ENCODE measurements at places on chromosomes 2 and 18.
A peak's percentile ranks its signal among the peaks of the same experiment; 100 is the strongest.

GRCh38 chr2:192499476-192499875 lies 304.7 kb upstream of the TMEFF2 start:
- DNase-seq: no peak

DNA sequence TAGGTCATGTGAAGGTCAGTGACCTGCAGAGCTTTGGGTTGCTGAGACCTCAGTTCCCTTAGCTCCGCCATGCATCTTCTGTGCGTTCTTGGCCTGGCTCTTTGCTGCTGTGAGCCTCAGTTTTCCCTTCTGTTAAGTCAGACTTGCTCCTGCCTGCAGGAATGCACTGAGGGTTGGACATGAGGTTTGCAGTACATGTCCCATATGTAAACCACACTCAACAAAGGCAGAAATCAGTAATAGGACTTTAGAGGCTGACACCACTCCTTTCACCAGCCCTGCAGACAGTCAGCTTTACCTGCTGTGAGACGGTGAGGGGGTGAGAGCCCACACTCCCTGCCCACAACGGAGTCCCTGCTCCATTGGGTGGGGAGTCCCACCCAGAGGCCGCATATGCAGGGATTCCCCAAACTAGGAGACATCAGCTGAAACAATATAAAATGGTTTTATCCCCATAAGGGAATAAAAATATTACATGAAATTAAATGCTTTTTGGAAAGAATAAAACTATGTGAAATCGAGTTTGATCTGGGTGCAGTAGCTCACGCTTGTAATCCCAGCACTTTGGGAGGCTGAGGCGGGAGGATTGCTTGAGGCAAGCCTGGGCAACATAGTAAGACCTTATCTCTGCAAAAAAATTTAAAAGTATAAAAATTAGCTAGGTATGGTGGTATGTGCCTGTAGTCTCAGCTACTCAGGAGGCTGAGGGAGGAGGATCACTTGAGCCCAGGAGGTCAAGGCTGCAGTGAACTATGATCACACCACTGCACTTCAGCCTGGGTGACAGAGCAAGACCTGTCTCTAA lies 55.1 kb downstream of the MYO7B start:
- no peak for DNase-seq

- no peak for DNase-seq
Measured at GRCh38 chr2:217672472-217672871, 330.3 kb downstream of the TNS1 start.

DNA sequence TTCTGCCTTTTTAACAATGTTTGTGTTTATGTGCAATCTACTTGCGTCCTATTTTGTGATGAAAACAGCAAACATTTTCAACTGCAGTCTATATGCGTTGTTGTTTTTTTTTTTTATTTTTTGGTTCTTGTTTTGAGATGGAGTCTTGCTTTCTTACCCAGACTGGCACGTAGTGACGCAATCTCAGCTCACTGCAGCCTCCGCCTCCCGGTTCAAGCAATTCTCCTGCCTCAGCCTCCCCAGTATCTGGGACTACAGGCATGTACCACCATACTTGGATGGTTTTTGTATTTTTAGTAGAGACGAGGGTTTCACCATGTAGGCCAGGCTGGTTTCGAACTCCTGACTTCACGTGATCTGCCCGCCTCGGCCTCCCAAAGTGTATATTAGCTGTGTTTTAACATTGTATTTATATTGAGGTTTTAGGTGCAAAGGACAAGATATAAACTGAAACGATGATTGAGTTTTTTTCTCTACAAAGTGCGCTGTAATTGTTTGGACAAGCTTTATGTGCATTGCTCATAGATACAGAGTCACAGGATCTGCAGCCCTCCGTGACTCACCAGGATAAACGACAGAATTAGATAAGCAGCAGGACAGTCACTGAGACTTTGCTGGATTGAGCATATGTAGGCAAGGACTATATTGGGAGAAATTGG lies 17.4 kb downstream of the CDH7 start:
- DNase-seq: no peak

GRCh38 chr2:85920810-85921545 lies 32.2 kb upstream of the ST3GAL5 start:
- no peak for DNase-seq

- no peak for DNase-seq
Measured at GRCh38 chr2:10089565-10090190, 9.5 kb upstream of the CYS1 start.

GRCh38 chr2:233865838-233866237 lies 2.3 kb downstream of the MSL3B start:
- DNase-seq: no peak

- no peak for DNase-seq
Measured at GRCh38 chr18:38067821-38068220, 502.2 kb upstream of the CELF4 start.

- DNase-seq: no peak
Measured at GRCh38 chr2:74078466-74078865, 69.2 kb downstream of the BOLA3 start.

GRCh38 chr2:209113026-209113425 lies 310.8 kb upstream of the MAP2 start:
- DNase-seq: no peak

GRCh38 chr2:40752796-40753195 lies 300.9 kb upstream of the SLC8A1 start:
- DNase-seq: no peak

DNA sequence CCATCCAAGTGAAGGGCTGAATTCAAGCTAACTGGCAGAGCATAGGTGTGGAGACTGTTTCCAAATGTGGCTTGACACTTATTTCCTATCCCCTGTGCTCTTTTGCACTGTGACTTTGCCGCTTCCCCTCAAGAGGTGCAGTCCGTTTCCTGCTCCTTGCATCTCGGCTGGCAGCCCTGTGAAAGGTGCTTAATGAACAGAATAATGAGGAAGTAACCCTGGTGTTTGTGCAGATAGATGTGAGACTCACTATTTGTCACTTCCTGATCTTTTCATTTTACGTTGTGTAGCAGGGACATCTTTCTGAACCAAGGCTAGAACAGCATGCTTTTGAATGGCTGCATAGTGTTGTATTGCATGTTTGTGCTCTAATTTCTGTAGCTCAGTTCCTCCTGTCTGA lies 60.8 kb downstream of the CEP192 start:
- no peak for DNase-seq

- DNase-seq: no peak
Measured at GRCh38 chr18:37381554-37381953, 184.0 kb downstream of the CELF4 start.

DNA sequence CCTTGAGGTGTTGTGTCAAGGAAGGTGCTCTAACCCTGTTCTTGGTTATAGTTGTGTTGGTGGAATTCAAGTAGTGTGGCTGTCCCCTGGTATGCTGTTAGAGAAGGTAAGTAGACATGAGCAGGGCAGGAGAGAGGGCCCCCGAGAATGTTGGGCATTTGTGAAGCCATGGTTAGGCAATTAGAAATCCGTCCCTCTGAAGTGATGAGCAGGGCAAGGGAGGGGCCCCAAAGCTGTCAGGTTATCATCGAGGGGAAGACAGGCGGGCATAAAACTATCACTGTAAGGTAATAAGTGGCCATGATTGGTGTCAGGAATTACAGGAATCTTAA lies 5.2 kb downstream of the XRCC5 start:
- DNase-seq: no peak

DNA sequence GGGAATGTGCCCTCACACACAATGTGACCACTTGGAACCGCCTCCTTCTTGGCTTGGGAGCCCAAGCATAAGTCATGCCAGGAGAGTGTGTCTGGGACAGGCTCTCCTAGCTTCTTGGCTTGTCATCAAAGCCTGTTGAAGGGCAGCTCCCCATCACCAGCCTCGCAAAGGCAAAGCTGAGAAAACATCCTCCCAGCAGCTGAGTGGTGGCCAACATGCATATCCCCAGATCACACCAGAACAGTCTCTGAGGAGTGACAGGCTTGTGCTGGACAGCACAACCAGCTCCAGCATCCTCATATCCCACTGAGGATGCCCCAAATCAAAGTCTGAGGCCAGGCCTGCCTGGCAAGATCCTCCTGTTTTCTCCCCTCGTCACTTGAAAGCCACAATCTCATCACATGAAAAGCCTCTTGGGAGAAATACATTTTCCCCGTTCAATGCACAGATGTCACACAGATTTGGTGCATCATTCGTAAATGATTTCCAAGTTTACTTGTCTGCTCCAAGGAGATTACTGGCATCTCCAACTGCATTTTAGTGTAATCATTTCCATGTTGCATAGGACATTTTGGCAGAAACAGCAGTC lies 269.3 kb downstream of the TTC32 start:
- DNase-seq: no peak

DNA sequence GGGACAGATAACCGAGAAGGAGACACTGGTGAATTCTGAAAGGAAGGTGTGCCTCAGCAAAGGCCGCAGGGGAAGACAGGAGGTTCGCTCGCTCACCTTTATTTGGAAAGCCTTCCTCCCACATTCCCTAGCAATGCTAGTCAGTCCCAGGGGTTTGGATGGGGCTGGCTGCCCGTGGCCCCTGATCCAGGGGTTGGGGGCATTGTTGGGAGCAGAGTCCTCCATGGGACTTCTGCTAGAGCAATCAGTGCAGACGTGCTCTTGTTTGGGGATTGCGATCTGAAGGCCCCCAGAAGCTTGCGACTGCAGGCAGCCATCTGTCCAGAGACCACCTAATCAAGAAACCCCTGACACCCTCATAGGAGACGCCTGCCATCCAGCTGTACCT lies 6.0 kb upstream of the CYP27C1 start:
- DNase-seq: no peak

- DNase-seq: no peak
Measured at GRCh38 chr18:10316778-10317177, 137.7 kb upstream of the APCDD1 start.

GRCh38 chr2:237720957-237721356 lies 77.6 kb upstream of the RBM44 start:
- DNase-seq: no peak

DNA sequence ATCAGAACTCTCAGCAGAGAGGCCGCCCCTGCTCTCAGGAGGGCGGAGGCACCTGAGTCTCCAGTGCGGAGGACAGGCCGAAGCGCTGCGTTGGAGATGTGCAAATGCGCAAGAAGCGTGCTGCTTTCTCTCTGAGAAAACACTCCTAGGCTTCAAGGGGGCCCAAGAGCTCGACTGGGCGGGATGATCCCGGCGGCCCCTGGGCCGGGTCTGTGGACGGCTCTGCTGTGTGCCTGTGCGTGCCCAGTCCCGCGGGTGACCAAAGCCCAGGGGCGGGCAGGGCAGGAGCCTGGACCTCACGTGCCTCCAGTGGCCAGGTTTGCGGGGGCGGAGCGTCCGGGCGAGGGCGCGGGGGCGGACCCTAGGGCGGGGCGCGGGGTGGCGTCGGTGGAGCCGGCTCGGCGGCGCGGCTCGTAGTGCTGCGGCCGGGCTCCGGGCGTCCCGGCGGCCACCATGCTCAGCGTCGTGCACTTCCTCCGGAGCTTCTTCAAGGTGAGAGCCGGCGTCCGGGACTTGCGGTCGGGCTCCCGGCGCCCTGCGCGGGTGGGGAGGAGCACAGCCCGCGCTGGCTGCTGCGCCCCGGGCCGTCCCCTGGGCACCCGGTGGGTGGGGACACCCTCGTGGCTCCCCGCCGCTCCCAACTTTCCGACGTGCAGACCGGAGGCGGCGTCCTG lies at the start of gene ARHGEF4:
TSS of gene ARHGEF4 (plus strand) at position 414 of the 674 bp plus-strand sequence. CDS start at position 454, 40 bp downstream.
- DNase-seq: no peak

DNA sequence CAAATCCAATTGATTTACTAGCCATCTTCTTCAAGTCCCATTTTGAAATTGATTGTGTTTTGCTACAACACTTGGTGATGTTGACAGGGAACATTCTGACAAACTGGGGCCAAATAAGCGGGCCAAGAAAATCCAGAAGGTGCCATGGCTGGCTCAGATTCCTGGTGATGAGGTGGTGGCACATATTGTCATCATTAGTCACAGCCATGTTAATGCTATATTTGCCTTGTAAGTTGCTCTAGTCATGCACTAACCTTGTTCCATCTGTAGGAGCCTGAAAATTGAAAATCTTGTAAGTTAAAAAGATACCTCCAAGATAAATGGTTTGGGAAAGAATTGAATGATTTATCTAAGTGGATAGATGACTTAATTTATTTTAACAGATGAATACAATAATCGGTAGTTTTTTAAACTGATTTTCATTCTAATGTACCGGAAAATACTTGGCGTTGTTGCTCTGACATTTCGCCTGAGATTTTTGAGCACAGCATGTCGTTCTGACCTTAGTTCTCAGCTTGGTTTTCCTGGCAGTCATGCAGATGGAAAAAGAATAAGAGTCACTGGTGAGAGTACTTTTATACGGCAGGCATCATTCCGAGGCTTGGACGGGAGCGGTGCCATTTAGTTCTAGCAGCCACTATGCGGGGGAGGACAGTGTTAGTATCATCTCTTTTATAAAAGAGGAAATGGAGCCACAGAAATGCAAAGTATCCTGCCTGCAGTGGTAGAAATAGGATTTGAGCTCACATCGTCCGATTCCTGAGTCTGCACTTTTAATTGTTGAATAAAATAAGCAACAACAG lies 133.9 kb downstream of the ZNF532 start:
- DNase-seq: no peak

DNA sequence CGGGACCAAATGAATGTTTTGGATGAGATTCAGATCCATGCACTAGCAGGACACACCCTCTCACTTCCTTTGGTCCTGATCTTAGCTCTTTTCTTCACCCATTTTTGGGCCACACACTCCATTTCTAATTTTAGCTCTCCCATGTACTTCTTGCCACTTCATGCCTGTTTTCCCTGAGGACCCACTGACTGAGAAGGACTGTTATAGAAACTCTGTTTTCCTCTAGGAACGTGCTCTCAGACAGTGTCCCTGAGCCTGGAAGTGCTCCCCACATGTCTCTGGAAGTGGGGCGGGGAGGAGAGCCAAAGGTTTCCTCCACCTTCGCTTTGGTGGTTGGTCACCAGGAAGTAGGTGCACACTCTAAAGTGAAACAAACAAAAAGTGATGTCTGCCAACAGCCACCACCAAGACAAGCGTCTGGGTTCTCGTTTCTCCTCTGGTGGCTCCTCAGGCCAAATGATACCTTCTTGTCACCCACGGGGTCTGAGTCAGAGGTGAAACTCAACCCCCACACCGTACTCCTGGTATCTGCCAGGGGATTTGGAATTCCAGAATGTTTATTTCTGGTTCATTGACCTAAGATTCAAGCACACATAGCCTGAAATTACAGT lies 74.7 kb downstream of the MERTK start:
- no peak for DNase-seq

- no peak for DNase-seq
Measured at GRCh38 chr18:10153924-10154752, 240.3 kb downstream of the VAPA start.

- no peak for DNase-seq
Measured at GRCh38 chr2:9720352-9721093, 89.7 kb upstream of the YWHAQ start.

GRCh38 chr18:44758861-44759631 lies 78.4 kb downstream of the SETBP1 start:
- DNase-seq: peak; percentile 34

- DNase-seq: no peak
Measured at GRCh38 chr2:140027966-140028365, 1247.8 kb upstream of the NXPH2 start.

- DNase-seq: peak; percentile 7
Measured at GRCh38 chr18:48715711-48716361, 177.0 kb downstream of the CTIF start.

- no peak for DNase-seq
Measured at GRCh38 chr2:228417526-228417925, 236.0 kb upstream of the SPHKAP start.

Data from CD4-positive, alpha-beta T cell treated with Interleukin-17A for 1 hour (primary cell).